Thyroid gland (tissue), 4 donors: ENCODE measurements at places on chromosomes 6 and 20. TPM values are rescaled to one million over a fixed set of nuclear protein-coding genes. Genes with fewer than 3 reads are reported as not detected.

The PSMB9 gene
- total RNA-seq: 12.3 TPM

The EDN3 gene
- 30.9 TPM for total RNA-seq

The UNC5CL gene
- total RNA-seq: 3.6 TPM

The PCSK2 gene
- 147 TPM for total RNA-seq

The ADA gene
- total RNA-seq: 4.0 TPM

The LPA gene
- total RNA-seq: not detected

The RAET1L gene
- total RNA-seq: not detected

The TRIM38 gene
- 11.5 TPM for total RNA-seq

The KCNK15 gene
- 2.5 TPM for total RNA-seq

The CHRNA4 gene
- 0.54 TPM for total RNA-seq

The SIRPD gene
- not detected for total RNA-seq

The HLA-F gene
- total RNA-seq: 81.3 TPM

The STMN3 gene
- 69.6 TPM for total RNA-seq

The VNN1 gene
- 0.73 TPM for total RNA-seq

The DYNLT2 gene
- 0.50 TPM for total RNA-seq

GRCh38 chr6:5517796-5518195 lies 256.5 kb downstream of the FARS2 start:
- H3K27ac ChIP-seq: no peak overlapping the region
- no peaks in the 10 kb centered on the region for H3K4me1 ChIP-seq
- DNase-seq: no peak
- no peak overlapping the region for H3K4me3 ChIP-seq
- H3K36me3 ChIP-seq: no peaks in the 10 kb centered on the region

DNA sequence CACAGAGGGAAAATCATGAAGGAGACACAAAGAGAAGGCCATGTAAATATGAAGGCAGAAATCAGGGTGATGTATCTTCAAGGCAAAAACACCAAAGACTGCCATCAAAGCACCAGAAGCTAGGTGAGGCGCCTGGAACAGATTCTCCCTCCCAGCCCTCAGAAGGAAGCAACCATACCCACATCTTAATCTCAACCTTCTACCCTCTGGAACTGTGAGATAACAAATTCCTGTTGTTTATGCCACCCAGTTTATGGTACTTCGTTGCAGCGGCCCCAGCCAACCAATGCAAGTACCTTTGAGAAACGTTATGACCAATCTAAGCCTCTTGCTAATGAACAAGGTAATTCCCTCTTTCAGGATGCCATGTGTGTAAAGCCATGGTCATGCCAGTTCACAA lies 66.2 kb upstream of the STXBP5 start:
- no peak overlapping the region for H3K4me3 ChIP-seq
- no peak for DNase-seq
- no peaks in the 10 kb centered on the region for H3K36me3 ChIP-seq
- H3K27me3 ChIP-seq: no peaks in the 10 kb centered on the region

GRCh38 chr6:33781131-33781975 lies 7.6 kb downstream of the LEMD2 start:
- no peak for DNase-seq
- H3K4me3 ChIP-seq: no peak overlapping the region
- H3K4me1 ChIP-seq: peaks cover 12% of the 10 kb centered on the region
- no peak overlapping the region for H3K27ac ChIP-seq
- H3K27me3 ChIP-seq: no peaks in the 10 kb centered on the region

GRCh38 chr6:85360794-85361642 lies 88.9 kb upstream of the NT5E start:
- no peak overlapping the region for H3K27ac ChIP-seq
- DNase-seq: peak; percentile 19
- H3K27me3 ChIP-seq: no peaks in the 10 kb centered on the region
- no peak overlapping the region for H3K4me3 ChIP-seq

- no peak overlapping the region for H3K4me3 ChIP-seq
- peaks cover 59% of the 10 kb centered on the region for H3K4me1 ChIP-seq
- H3K36me3 ChIP-seq: no peaks in the 10 kb centered on the region
- H3K27me3 ChIP-seq: no peaks in the 10 kb centered on the region
- peak; percentile 96 for DNase-seq
Observed at GRCh38 chr6:39184906-39185580, 44.2 kb downstream of the KCNK5 start.

GRCh38 chr20:60262967-60263603 lies 304.9 kb downstream of the CDH26 start:
- no peak overlapping the region for H3K27ac ChIP-seq
- no peaks in the 10 kb centered on the region for H3K27me3 ChIP-seq
- H3K4me1 ChIP-seq: no peaks in the 10 kb centered on the region
- peak; percentile 9 for DNase-seq
- H3K4me3 ChIP-seq: no peak overlapping the region
- H3K36me3 ChIP-seq: no peaks in the 10 kb centered on the region

DNA sequence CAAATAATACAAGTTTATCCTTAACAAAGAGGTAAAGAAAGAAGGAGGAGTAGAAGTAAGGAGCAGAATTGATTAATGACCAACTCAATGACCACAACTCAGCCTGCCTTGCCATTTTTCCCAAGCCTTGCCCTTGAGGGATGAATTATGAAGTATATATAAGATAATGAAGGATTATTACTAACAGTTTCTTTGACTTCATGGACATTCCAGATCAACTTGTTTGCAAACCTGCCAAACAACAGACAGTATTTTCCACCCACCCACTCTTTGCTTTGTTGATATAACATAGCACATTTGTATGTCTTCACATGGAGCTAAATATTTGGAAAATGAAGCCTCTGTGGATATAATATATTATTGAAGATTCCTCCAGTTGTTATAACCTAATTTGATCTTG lies 9.9 kb upstream of the C6orf141 start:
- H3K4me1 ChIP-seq: no peaks in the 10 kb centered on the region
- H3K36me3 ChIP-seq: no peaks in the 10 kb centered on the region
- no peaks in the 10 kb centered on the region for H3K27me3 ChIP-seq
- no peak for DNase-seq

DNA sequence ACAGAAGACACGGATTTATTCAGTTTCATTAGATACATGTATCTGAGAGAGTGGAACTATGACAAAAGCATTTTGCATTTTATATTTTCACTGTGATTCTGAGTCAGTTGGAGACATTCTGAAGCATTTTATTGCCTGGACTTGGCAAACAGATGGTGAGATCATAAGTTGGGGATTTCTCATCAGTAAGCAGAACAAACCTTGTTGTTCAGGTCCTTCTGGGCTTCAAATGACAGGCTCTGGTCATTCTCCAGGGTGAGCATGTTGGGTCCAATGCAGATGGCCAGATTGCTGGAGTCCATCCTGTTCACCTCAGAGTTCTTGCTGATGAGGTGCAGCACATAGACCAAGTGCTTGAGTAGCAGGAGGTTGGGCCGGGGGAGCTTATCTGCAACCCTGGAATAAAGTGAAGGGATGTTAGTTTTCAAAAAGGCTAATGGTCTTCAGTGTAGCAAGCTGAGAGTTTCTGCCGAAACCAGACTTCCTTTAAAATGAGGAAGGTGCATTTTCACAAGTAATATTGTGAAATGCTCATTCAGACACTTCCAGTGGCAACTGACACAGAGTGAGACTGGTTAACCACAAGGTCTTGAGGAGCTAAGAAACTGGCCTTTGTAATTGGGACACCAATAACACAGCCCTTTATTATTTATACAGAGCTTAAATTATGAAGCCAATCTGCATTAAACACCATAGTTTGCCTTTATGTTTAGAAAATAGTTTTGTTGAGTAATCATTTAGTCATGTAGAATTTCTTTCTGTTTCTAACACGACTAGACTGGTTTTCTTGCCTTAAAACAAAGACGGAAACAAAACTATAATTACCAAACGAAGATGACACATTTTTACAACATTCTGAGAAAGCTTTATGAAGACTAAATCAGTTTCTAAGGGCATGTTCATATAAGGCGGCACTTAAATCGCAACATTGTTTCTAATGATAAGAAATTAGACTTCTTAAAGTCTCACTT lies 5.6 kb downstream of the TAGAP start:
- no peaks in the 10 kb centered on the region for H3K27me3 ChIP-seq
- H3K27ac ChIP-seq: no peak overlapping the region
- no peak overlapping the region for H3K4me3 ChIP-seq
- DNase-seq: no peak

DNA sequence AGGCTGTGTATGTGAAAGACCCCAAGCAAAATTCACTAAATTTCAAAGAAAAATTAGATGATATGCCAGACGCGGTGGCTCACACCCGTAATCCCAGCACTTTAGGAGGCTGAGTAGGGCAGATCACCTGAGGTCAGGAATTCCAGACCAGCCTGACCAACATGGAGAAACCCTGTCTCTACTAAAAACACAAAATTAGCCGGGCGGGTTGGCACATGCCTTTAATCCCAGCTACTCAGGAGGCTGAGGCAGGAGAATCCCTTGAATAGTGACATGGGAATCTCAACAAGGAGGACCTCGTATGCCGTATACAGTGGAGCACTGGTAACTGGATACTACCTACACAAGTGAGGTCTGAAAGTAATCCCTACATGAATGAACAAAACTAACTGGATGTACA lies 92.7 kb upstream of the JARID2 start:
- no peaks in the 10 kb centered on the region for H3K36me3 ChIP-seq
- H3K4me3 ChIP-seq: no peak overlapping the region
- DNase-seq: no peak
- H3K27me3 ChIP-seq: no peaks in the 10 kb centered on the region
- H3K27ac ChIP-seq: no peak overlapping the region

GRCh38 chr6:32700391-32701040 lies 34.1 kb upstream of the HLA-DQB1 start:
- H3K27me3 ChIP-seq: no peaks in the 10 kb centered on the region
- no peak overlapping the region for H3K27ac ChIP-seq
- H3K36me3 ChIP-seq: no peaks in the 10 kb centered on the region
- no peaks in the 10 kb centered on the region for H3K4me1 ChIP-seq
- no peak overlapping the region for H3K4me3 ChIP-seq
- DNase-seq: peak; percentile 37

DNA sequence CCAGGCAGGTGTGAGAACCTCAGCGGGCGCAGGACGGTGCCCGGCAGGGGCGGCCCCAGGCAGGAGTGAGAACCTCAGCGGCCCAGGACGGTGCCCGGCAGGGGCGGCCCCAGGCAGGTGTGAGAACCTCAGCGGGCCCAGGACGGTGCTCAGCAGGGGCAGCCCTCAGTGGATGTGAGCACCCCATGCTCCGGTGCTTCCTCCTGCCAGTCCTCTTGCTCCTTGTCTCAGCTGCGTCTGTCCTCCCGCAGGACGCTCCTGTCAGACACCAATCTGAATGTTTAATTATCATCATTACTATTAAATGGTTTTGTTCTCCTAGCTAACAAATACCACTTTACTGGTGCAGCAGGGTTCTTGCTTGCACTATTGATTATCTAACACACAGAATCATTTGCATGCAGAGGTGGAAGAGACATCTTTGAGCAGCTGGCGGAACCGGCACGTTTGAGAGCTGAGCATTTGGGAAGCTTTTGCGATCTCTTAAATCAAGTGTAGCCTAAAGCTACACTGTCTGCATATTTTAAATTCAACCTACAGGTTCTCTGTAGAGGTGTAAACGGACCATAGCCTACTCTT lies 39.4 kb upstream of the DACT2 start:
- H3K27ac ChIP-seq: no peak overlapping the region
- H3K27me3 ChIP-seq: no peaks in the 10 kb centered on the region
- peaks cover 5% of the 10 kb centered on the region for H3K4me1 ChIP-seq
- DNase-seq: no peak
- H3K36me3 ChIP-seq: no peaks in the 10 kb centered on the region

- no peaks in the 10 kb centered on the region for H3K36me3 ChIP-seq
- no peak overlapping the region for H3K4me3 ChIP-seq
- no peak for DNase-seq
- no peaks in the 10 kb centered on the region for H3K27me3 ChIP-seq
- H3K27ac ChIP-seq: no peak overlapping the region
- H3K4me1 ChIP-seq: no peaks in the 10 kb centered on the region
Observed at GRCh38 chr6:147717991-147718390, 209.5 kb downstream of the SAMD5 start.

- no peak overlapping the region for H3K4me3 ChIP-seq
- H3K4me1 ChIP-seq: no peaks in the 10 kb centered on the region
- no peak overlapping the region for H3K27ac ChIP-seq
- DNase-seq: no peak
Observed at GRCh38 chr6:133337308-133337707, 96.2 kb downstream of the EYA4 start.

DNA sequence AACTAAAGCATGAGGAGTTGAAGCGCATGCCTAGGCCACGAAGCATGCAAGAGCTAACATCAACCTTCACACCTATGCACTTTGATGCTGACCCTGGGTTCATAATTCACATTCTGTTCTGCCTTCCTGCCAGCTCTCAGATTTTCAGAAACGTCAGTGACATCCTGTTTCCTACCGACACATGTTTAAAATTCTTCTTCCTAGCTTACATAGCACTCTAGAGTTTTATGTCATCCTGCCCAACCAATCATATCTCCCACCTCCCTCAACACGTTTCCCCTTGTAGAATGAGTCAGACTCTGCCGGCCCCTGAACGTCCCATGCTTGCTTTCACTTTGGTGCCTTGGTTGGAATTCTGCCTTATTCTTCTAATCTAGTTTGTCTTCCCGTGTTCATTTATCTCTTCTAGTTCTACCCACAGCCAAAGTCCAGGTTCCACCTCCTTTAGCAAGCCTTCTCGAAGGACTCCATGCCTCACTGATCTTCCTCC lies 97.2 kb upstream of the MAP7 start:
- no peak overlapping the region for H3K4me3 ChIP-seq
- peaks cover 42% of the 10 kb centered on the region for H3K4me1 ChIP-seq
- DNase-seq: no peak
- H3K36me3 ChIP-seq: no peaks in the 10 kb centered on the region
- peak overlapping the region; percentile 83 for H3K27ac ChIP-seq
- H3K27me3 ChIP-seq: no peaks in the 10 kb centered on the region

GRCh38 chr6:157825243-157825904 lies 2.3 kb downstream of the SNX9 start:
- no peak overlapping the region for H3K4me3 ChIP-seq
- H3K36me3 ChIP-seq: no peaks in the 10 kb centered on the region
- H3K27ac ChIP-seq: no peak overlapping the region
- no peaks in the 10 kb centered on the region for H3K27me3 ChIP-seq

DNA sequence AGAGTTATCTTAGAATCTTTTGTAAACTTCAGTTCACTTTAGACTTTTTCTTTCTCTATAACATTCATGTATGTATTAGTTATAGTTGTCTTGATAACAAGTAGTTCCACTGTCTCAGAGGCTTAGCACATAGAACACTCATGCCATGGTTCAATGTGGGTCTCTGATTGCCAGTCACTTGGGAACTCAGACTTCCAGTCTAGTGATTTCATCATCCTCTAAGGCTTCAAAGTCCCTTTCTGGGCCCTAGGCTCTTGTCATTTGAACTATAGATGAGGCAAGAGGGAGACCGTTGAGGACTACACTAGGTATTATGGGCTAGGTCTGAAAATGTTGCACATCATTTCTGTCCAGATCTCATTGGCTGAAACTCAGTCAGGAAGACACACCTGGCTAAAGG lies 8.4 kb upstream of the EEF1E1 start:
- H3K4me1 ChIP-seq: no peaks in the 10 kb centered on the region
- no peaks in the 10 kb centered on the region for H3K36me3 ChIP-seq
- DNase-seq: no peak
- H3K27ac ChIP-seq: no peak overlapping the region
- H3K27me3 ChIP-seq: no peaks in the 10 kb centered on the region

- no peak for DNase-seq
- no peaks in the 10 kb centered on the region for H3K36me3 ChIP-seq
- H3K27me3 ChIP-seq: no peaks in the 10 kb centered on the region
Observed at GRCh38 chr6:96466147-96466863, 55.3 kb upstream of the UFL1 start.
